Fibroblast of lung (primary cell): ENCODE measurements at places on chromosomes 12 and 14. TPM values are rescaled to one million over a fixed set of nuclear protein-coding genes. Genes with fewer than 3 reads are reported as not detected.

ASCL1 gene
- polyA plus RNA-seq: not detected in 2 replicates

- no peak for DNase-seq
These were observed 6.3 kb downstream of the EVL start for GRCh38 chr14:100071545-100071944.

DNA sequence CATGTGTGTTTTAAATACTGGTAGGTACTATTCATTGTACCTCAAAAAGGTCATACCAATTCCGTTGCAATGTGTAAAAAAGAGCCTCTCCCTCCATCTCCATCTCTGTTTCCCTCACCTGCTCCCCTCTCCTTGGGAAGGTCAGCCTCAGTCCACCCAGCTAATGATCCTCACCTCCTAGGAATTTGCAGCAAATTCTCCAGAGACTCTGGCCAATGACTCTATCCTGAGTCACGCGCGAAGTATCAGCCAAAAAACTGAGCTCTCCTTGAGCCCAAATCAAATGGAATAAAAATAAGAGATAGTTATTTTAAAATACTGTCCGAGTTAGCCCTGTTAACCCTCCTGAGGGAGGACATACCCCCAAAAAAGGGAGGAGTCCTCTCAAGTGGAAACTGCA, 148.4 kb downstream of the DPF3 start:
- DNase-seq: peak; percentile 83

GRCh38 chr14:104315169-104315568, 176.8 kb downstream of the KIF26A start:
- no peak for DNase-seq

DNA sequence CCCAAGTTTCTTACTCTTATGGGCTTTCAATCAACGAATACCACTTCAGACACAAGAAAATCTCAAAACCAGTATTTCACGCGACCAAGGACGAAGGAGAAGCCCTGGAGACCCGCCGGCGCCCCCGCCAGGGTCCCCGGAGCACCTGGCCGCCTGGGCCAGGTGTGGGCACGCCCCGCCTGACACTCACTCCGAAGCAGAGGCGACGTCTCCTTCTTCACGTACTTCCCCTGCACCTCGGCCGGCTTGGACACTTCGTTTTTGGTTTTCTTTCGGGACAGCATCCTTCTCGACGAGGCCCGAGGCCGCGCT, 466 bp downstream of the SAV1 start:
- DNase-seq: no peak

- DNase-seq: no peak
These were observed 89.4 kb upstream of the IGF1 start for GRCh38 chr12:102569803-102570202.
